ENCODE measurements at places on chromosomes 13 and 19. TPM values are rescaled to one million over a fixed set of nuclear protein-coding genes. Genes with fewer than 3 reads are reported as not detected.

Gene ITGBL1
- polyA plus RNA-seq = not detected

Gene IGFL1
- not detected for polyA plus RNA-seq

Gene TNFSF13B
- 2.8 TPM for polyA plus RNA-seq

Gene NLRP11
- polyA plus RNA-seq = not detected

Gene ZNF443
- polyA plus RNA-seq = 2.0 TPM

Gene MUC16
- not detected for polyA plus RNA-seq

Gene DPF1
- not detected for polyA plus RNA-seq

Gene SIAH3
- polyA plus RNA-seq = not detected

Gene MTRF1
- 19.7 TPM for polyA plus RNA-seq

Gene SLC5A5
- 0.39 TPM for polyA plus RNA-seq

DNA sequence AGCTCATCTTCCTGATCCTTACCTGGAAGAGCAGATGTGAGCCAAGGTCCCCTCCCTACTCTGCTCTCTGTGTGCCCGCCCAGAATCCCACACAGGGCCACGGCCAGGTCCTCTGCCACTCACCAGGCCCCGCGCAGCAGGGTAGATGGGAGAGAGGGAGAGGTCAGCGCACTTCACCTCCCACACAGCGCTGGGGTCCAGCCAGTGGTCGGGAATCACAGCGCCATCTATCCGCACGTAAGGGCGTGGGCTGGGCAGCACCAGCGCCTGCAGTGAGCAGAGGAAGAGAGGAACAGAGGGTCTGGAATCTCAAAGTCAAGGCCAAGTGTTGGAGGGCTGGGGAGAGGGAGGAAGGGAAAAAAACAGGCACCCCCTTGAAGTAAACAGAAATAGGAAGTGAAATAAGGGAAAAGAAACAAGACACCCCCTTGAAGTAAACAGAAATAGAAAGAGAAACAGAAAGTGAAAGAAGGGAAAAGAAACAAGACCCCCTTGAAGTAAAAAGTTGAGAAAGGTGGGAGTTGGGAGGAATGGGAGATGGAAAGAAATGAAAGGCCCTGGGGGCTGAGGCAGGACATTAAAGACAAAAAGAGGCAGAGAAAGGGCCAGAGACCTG lies 7.0 kb upstream of the PLA2G4C start:
- no peak for DNase-seq

DNA sequence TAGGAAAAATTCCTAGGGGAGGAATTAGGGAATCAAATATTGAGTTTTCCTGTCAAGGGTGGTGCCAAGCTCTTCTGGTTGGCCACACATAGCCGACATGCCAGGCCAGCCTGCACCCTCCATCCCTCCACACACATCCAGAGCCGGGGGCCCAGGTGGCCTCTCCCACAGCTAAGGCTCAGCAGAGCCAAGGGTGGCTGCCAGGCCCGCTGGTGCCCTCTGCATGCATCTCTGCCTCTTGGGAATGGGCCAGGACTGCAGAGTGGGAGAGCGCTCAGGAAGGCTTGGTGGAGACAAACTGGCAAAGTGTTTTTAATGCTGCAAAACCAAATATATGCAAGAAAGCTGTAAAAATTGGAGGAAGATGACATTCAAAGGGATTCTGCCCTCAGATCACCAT lies 42.7 kb upstream of the GAS6 start:
- no peak for DNase-seq

- DNase-seq = peak; percentile 74
These were observed 924 bp downstream of the RGCC start for GRCh38 chr13:41458187-41458760.

- DNase-seq = no peak
These were observed 101.5 kb upstream of the ZNF492 start for GRCh38 chr19:22532388-22533300.

GRCh38 chr19:34731019-34731829 lies 2.8 kb upstream of the ZNF181 start:
- no peak for DNase-seq

GRCh38 chr13:92103689-92104153 lies 705.3 kb downstream of the GPC5 start:
- DNase-seq = no peak

GRCh38 chr13:52127783-52128702 lies 830 bp downstream of the NEK5 start:
- peak; percentile 71 for DNase-seq

DNA sequence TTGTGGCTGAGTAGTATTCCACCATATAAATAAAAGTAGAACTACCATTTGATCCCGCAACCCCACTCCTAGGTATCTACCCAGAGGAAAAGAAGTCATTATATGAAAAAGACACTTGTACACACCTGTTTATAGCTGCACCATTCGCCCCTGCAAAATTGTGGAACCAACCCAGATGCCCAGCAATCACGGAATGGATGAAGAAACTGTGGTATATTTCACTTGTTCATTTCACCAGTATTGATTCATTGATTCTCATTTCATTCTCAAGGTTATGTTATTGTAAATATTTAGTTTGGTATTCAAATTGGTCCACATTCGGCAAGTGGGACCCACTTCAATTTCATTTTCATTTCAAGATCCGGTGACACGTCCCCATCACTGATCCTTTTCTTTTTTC lies 8.2 kb upstream of the RFPL4A start:
- no peak for DNase-seq

DNA sequence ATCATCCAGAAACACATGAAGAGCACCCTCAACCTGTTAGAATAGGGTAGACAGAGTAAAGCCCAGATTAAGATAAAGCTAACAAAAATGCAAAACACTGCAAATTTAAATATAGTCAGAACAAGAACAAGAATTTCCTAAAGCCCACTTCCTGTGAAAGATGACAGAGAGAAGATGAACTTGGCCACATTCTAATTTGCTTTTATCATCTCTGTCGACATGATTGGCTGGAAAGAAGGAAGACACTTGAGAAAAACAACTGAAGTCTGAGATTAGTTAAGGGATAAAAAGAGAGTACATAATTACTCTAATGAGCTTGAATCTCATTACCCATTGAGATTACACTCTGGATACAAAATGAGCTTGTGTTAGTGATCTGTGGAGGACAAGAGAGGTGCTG lies 537.6 kb downstream of the KLF5 start:
- DNase-seq = no peak

DNA sequence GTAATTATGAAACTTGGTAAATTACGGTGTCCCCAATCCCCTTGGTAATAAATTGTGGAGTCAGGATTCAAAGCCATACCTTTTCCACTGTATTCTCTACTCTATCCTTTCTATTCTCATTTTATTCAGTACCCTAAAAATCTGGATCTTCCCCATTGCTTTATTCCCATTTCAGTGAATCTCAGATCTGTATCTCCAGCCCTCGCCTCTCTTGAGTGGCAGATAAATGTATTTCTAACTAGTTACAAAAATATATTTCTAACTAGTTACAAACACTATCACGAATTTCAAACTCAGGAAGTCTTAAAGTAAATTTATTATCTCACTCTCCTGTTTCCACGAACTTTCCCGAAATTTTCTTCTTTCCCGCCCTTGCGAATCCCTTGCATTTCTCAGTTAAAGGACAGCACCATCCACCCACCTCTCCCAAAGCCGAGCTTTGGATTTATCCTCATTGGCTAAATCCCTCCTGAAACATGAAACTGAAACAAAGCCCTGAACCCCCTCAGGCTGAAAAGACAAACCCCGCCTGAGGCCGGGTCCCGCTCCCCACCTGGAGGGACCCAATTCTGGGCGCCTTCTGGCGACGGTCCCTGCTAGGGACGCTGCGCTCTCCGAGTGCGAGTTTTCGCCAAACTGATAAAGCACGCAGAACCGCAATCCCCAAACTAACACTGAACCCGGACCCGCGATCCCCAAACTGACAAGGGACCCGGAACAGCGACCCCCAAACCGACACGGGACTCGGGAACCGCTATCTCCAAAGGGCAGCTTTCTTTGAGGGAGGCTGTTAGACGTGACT lies 164.3 kb upstream of the PABPC3 start:
- DNase-seq = no peak

DNA sequence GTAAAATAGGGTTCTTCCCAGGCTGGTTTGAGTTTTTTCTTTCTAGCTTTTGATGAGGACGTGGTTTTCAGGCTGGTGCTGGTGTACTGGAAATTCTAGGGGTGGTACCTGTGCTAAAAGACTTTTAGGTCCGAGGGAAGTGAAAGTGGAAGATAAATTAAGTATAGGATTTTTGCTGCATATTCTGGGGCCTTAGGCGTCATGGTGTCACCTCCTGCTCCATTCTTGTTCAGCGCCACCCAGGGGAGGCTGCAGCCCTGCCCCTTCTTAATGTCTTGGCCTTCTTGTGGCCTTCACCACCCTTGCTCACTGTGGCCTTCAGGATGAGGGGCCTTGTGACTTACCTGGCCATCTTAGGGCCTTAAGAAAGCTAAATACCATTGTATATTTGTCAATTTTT lies 12.4 kb downstream of the ZNF552 start:
- DNase-seq = no peak

DNA sequence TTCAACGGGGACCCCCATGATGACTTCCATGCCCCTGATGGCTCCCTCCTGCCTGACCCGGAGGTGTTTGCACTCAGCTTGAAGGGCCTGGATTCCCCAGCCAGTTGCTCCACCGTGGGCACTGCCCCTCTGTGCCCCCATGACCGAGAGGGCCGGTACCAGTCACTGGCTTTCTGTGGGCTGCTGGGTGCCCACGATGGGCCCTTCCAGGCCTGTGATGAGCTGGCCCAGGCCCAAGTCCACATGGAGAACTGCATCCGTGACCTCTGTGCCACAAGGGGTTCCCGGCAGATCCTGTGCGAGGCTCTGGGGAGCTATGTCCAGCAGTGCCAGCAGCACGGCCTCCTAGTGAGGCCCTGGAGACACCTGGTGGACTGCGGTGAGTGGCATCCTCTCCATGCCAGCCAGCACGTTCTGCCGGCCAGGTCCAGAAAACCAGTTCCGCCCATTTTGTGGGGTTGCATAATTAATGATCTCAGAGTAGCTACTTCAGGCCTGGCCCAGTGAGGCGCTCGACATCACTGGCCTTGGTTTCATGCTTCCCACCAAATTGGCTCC lies 34.9 kb upstream of the FXYD3 start:
- no peak for DNase-seq

GRCh38 chr19:34734537-34735103 lies 577 bp downstream of the ZNF181 start:
- peak; percentile 82 for DNase-seq

- DNase-seq = no peak
These were observed 98.8 kb downstream of the TBC1D4 start for GRCh38 chr13:75383064-75383715.

GRCh38 chr13:71039440-71039839 lies 827.6 kb downstream of the DACH1 start:
- no peak for DNase-seq

- DNase-seq = no peak
These were observed 93.9 kb downstream of the TSHZ3 start for GRCh38 chr19:31255174-31255799.

- no peak for DNase-seq
These were observed 560 bp downstream of the NDUFA7 start for GRCh38 chr19:8320564-8321066.

DNA sequence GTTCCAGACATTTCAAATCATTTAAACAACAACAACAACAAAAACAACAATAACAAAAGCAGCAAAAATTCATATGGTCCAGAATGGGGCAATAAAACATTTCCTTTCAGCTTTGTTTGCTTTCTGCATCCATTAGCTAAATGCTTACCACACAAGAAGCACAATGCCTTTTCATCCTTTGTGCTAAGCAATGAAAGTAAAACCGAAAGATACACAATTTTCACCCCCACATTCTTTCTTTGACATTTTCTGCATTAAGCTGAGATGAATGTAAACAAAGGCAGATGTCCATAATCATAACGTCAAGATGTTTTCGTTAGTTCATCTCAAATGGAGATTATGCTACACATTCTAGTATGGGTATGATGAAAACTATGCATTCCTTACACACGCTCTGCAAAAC lies 568.5 kb downstream of the SLITRK6 start:
- DNase-seq = no peak

DNA sequence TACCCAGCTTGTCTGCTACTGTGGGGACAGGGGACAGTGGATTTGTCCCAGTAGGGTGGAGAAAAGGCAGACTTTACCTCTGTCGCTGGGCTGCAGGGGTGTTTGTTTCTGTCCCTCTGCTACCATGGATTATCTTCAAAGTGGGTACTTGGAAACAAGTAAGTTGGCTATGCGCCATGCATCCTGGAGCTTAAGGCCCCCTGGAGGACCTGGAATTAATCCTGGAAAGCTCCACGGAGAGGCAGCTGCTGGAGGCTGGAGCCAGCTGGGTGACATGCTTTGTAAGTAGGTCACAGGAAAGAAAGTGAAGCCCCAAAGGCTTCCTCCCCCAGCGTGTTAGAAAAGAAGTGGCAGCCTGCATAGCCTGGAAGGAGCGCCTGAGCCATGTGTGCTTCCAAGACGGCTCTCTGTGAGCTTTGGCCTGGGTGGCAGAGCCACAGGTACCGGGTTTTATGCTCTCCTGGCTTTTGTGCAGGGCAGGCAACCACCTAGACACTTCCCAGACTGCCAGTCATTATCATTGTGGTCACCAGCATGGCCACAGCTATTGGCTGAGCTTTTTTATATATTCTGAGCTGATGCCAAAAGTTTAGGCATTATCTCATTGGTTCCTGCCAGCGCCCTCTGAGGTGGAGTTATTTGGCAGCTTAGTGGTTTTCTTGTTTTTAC lies 9.5 kb downstream of the B3GLCT start:
- no peak for DNase-seq

DNA sequence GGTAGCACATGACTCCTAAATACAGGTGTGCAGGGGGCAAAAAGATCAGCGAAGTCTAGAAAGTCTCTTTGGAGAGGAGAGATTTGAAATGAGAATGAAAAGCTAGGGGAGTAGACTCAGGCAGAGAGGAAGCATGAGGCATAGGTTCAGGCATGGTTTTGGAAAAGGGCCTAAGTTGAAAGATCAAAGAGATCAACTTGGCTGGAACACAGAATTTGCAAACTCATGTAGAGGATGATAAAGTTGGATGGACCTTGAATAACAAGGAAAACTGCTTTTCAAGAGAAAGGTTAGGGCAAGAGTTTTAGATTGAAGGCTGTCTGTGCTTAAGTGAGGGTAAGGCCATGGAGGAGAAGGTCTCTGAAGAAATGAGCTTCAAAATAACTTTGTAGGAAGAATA lies 47.4 kb upstream of the UBAC2 start:
- DNase-seq = no peak

DNA sequence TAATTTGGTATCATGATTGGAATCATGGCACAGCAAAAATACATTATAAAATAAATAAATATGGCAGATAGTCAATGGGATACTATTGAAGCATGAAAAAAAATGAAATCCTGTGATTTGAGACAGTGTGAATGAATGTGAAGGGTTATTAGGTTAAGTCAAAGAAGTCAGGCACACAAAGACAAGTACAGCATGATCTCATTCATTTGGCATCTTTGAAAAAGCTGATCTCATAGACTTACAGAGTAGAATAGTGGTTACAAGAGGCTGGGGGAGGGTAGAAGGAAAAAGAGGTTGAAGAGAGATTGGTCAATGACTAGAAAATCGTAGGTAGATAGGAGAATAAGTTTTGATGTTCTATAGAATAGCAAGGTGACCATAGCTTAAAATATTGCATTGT lies 295.1 kb upstream of the SLITRK5 start:
- DNase-seq = no peak

DNA sequence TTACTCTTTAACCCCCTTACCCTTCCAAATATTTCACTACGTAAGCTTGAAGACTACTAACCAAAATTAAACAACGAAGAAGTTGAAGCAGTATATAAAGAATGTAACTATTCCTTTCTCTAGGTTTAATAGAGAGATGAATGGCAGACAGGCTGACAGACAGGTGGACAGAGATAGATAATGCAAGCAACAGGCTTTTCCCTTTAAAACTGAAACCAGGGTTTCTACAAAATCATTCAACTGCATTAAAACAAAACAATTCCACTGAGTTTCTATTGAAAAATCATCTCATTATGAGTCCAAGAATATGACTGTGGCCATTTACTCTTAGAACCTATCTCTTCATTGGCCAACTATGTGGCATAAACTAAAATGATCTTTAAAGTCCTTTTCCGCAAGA lies 15.2 kb downstream of the LNX2 start:
- DNase-seq = no peak

Data from naive thymus-derived CD8-positive, alpha-beta T cell (primary cell).